ENCODE measurements at places on chromosomes 2 and 18.

DNA sequence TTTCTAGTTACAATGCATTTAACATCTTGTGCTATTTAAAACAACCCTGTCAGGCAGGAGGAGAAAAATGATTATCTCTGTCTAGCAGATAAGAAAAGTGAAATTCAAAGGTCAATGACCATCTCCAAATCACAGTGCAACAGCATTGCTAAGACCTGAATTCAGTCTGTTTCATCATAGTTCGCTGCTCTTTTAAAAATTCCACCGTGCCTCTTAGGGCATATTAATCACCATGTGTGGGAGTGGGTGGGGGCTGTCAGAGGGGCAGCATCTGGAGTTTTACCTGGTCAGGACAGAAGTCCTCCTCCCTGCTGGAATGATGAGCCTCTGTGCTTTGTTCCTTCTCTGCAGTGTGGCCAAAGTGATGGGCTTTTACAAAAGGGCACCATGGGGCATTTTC lies 418.7 kb upstream of the RGPD4 start:
- DNase-seq = no peak

DNA sequence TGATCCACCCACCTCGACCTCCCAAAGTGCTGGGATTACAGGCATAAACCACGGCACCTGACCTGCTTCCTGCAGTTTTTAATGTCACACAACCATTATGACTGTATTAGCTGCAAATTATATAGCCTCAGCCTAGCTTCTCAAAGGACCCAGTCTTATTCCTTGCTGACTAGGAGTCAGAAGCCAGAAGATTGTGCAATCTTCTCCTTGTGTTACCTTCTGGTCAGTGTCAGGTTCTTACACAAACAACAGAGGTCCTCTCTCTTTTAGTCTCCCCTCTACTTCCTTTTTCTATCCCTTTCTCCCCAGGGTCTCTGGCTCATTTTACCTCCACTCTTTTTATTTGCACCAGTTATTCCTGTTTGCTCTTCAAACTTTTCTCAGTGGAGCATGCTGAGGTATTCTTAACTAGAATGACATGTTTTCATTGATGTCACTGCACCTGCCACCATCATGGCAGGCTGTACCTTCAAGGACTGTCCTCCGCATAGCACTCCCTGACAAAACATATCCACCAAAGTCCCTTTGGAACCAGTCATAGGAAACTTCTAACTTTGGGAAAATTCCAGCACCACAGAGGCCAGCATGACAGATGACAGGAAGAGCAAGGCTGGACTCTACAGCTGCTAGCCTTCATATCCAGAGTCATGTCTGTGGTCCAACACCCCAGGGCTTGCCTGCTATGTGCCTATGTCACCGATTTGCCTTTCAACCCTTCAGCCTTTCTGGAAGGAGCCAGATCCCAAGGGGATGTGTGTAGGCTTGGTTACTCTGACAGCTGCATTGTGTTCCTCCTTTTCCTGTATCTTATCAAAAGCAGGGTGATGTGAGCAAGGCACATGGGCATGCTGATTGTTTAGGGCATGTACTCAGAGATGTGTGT lies 45.2 kb upstream of the EPC2 start:
- DNase-seq = no peak

GRCh38 chr18:76444446-76445105 lies 50.5 kb downstream of the ZNF516 start:
- DNase-seq = peak; percentile 41

DNA sequence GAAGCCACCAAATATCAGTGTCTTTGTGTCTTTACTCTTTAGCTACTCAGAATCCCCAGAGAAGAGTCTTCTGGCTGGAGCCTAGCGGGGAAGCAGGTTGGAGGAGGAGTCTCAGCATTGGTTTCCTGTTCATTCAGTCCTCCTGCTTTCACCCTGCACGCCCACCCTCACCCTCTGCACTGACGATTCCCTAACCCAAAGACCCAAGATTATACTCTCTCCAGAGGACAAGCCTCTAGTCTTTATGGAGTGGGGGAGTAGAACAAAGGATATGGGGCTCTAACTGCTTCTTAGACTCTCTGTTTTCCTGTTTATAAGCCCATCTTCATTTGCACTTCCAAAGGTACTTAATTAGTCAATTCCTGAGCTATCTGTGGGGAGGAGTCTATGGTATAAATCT lies 338.8 kb downstream of the AGPS start:
- DNase-seq = no peak

DNA sequence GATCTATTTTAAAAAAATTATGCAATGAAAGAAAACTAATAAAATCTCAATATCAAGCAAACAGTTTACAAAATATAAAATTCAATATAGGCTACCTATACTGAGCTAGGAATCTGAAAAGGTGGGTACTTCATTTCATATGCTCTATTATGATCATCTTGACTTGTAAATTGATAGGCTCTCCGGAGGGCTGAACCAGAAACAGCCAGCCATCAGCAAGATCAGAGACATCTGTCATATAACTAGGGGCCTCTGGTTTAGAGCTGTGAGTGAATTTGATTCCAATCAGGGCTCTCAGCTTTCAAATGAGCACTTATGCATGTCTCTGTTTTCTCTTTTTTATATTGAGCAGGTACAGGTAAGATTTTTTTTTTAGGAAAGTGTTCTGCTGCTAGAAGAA lies 114.2 kb downstream of the SPHKAP start:
- no peak for DNase-seq

GRCh38 chr18:12336887-12337286 lies 28.8 kb downstream of the TUBB6 start:
- no peak for DNase-seq

- no peak for DNase-seq
Observed at GRCh38 chr2:105796131-105796638, 51.5 kb downstream of the NCK2 start.

- DNase-seq = no peak
Observed at GRCh38 chr2:238761868-238762267, 86.0 kb upstream of the TWIST2 start.
